Spleen (tissue), 13 donors: ENCODE measurements at places on chromosomes 3 and 15.
A peak's percentile ranks its signal among the peaks of the same experiment; 100 is the strongest.

- no peak for DNase-seq
Observed at GRCh38 chr15:88835119-88835518, 31.9 kb downstream of the ACAN start.

DNA sequence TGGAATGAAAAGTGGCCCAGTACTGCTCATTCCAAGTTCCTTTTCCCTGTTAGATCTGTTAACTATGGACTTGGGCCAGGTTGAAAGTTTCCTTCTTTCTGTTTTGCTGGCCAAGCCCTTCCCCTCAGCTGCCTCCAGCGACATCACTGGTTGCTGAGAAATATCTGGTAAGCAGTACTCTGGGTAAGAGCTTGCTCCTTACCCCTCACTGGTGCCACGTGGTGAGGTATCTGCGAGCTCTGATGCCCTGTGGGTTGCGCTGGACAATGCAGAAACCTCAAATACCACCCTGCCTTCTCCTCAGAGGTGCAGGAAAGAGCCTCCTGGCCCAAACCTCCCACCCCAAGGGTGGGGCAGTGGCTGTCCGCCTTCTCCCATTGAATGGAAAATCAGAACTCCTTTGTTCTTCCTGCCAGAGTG lies 42.9 kb upstream of the APH1B start:
- no peak for DNase-seq

GRCh38 chr3:183033746-183034145 lies 53.4 kb upstream of the DCUN1D1 start:
- DNase-seq, result no peak

- DNase-seq, result peak; percentile 87
Observed at GRCh38 chr3:47512416-47513124, 942 bp downstream of the ELP6 start.

GRCh38 chr3:159028706-159029105 lies 226.9 kb downstream of the MFSD1 start:
- DNase-seq, result no peak

GRCh38 chr3:187698499-187699399 lies 3.6 kb downstream of the RTP2 start:
- no peak for DNase-seq

DNA sequence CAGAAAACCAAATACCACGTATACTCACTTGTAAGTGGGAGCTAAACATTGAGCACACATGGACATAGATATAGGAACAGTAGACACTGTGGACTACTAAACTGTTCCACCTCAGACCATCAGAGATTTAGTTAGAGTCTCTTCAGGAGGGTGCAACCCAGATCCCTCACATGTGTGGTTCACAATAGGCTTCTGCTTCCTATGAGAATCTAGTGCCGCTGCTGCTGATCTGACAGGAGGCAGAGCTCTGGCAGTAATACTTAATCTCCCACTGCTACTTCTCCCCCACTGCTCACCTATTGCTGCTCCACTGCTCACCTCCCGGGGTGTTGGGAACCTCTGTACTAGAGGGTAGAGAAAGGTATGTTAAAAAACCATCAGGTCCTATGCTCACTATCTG lies 533.3 kb downstream of the NSUN3 start:
- DNase-seq, result no peak

- DNase-seq, result no peak
Observed at GRCh38 chr15:71747128-71748083, 62.9 kb upstream of the NR2E3 start.

DNA sequence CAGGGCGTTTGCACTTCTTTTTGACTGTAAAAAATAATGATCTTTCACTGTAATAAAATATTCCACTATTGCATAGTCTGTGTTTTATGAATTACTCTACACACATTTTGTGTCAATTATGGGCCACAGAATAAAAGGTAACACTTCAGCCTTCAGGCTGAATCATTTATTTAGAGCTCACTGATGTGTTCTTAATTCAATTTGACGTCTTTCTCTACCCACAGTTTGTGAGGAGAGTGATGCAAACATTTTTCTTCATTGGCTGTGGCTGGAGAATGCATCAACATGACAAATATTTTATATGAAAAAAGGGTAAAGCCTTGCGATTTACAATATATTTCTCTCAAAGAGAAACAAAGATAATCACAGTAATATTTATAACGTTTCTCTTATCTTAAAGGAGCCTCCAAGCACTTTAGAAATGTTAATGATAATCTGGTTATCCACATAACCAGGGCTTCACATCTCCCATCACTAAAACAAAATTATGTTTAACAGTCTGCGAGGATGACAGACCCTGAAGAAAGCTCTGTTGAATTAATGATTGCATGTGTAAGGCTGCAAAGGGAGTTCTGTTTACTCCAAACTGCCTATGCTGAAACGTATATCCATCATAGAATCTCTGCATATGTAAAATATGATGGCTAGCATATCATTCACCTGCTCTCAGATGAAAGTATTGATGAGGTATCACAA lies 951.3 kb downstream of the ZPLD1 start:
- no peak for DNase-seq

DNA sequence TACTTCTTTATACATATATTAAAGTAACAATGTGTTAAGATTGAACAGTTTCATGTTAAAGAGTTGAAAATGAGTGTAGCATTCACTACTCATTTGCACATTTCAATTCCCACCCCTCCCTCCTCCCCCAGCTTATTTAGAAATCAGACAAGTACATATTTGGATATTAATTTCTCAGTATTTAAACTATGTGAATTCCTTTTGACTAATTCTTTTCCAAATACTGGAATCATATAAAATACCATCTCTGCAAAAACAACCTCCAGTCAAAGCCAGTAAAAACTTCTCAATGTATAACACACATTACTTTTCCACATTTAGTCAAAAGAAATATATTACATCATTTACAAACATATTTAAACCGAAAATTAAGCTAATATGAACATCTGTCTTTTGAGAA lies 25.5 kb upstream of the SHC4 start:
- no peak for DNase-seq

DNA sequence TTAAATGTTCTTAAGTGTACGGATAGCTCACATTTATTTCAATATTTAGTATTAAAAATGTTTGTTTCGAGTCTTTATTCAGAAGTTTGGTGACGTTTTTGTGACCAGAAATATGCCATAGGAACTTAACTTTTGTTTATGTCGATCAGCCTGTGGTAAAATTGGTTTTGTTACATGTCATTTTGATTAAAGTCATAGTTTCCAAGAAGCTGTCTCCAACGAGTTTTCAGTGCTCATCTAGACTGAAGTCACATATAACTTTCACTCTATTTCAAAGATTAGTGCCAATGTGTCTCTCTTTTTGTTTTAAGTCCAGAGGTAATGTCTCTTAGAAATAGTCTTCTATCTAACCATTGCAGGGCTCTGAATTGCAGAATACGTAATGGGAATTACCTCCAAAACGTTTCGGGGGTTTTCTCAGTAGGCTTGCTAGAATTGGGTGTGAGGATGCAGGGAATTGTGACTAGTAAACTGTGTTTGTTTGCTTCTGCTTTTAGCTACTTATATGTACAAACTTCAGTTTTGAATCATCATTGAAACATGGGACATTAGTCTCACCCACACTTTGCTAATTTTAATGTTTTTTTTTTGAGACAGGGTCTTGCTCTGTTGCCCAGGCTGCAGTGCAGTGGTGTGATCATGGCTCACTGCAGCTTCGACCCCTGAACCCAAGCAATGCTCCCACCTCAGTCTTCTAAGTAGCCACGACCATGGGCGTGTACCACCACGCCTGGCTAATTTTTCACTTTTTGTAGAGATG lies 3.0 kb downstream of the BUB1B start:
- no peak for DNase-seq

GRCh38 chr15:31526916-31527690 lies 200.5 kb downstream of the KLF13 start:
- DNase-seq, result no peak

GRCh38 chr3:46138581-46138980 lies 69.5 kb downstream of the CCR1 start:
- no peak for DNase-seq

- peak; percentile 75 for DNase-seq
Observed at GRCh38 chr3:194306771-194307640, 44.1 kb downstream of the CPN2 start.

- no peak for DNase-seq
Observed at GRCh38 chr3:46868287-46868686, 5.0 kb upstream of the MYL3 start.

GRCh38 chr3:9316881-9317361 lies 45.9 kb upstream of the THUMPD3 start:
- DNase-seq, result no peak

DNA sequence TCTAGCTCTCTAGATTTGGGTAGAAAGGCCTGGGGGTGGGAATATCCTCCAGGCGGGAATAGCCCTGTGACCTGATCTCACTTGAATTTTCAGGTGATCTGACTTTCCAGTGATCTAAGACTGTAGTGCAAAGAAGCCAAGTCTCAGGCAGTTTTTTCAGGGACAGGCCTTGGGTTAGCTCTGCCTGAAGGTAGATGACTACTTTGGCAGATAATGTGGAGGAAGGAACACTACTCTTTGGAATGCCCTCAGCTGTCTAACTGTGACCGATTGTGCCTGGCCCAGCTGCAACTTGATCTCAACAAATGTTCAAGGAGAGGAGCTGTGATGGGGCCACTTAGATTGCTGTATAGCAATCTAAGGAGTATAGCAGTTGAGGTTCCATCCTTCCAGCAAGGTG lies 193.7 kb downstream of the TCF12 start:
- DNase-seq, result no peak

- DNase-seq, result no peak
Observed at GRCh38 chr3:183239046-183239445, 14.0 kb upstream of the B3GNT5 start.

DNA sequence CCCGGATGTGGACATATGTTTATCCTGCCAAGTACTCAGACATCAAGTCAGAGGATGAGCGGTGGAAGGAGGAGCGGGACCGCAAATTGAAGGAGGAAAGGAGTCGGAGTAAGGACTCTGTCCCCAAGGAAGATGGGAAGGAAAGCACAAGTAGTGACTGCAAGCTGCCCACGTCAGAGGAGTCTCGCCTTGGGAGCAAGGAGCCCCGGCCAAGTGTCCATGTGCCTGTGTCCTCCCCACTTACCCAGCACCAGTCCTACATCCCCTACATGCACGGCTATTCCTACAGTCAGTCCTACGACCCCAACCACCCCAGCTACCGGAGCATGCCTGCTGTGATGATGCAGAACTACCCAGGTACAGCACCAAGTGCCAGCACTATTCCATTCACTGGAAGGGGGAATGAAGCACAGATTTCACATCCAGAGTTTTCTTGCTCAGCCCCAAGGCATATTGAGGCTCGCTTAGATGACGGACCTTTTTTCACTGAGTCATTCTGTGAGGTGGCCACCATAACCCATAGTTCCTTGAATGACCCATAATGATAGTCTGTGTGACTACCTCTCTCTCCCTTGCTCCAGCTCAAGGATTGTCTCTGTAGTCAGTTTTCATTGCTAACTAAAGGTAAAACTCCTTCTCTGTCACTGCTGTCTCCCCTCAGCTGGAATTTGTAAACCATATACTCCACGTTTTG lies 97.1 kb downstream of the RBPMS2 start:
- DNase-seq, result no peak

DNA sequence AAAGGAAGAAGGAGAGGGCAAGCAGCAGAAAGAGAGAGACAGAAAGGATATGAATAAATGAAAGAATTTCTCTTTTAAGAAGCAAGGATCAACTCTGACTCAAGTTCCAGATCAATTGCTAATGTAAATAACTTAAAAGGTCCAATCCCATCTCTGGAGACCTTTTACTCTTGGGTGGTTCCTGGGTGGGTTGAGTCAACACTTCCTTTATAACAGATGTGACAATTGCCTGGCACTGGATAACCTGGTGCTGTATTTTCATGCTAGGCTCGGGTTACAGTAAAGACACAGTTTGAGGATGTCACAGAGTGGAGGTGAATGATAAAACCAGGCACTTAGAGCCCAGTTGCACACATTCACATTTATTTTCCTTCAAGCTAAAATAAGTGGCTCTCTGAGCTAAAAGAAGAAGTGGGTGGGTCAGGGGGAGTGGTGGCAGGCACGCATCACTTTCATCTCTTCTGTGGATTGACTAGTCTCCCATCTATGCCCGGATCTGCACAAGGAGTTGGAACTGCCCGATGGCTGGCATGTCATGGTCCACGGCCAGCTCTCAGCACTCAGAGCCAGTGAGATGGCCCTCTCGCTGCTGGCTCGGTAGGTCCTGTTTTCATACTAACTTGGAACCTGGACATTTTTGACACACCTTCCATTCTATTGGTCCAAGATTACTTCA lies 465.8 kb downstream of the FOXP1 start:
- DNase-seq, result no peak

DNA sequence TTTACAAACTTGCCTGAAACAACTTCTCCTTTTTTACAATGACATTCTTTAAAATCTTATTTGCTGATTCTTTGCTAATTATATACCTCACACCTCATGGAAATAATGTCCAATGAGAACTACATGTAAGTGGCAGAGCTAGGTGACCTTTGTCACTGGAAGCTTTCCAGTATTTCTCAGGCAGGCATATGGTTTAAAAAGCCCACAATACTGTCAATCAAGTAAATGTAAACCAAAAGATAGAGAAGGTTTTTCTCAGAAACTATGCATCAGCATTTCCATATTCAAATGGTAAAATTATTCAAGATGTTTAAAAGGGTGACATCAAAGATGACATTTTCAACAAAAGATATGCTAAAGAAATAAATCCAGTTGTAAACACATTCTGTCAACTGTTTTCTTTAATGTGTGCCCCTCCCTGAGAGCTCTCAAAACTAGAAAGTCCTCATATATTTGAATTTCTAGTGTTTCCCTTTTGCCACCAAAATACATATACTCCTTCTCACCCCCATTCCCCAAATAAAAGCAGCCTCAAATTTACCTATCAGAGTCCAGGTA lies 10.1 kb upstream of the STRIT1 start:
- DNase-seq, result no peak

DNA sequence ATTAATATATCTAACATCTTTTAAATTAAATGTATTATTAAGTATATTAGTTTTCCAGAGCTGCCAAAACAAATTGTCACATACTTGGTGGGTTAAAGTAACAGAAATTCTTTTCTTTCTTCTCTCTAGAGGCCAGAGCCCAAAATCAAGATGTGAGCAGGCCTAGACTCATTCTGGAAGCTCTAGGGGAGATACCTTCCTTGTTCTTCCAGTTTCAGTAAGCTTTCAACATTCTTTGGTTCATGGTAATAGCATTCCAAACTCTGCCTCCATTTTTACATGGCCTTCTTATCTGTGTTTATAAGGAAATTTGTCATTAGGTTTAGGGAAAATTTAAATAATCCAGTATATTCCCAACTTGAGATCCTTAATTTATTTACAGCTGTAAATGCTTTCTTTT lies 1054.6 kb upstream of the GBE1 start:
- no peak for DNase-seq

GRCh38 chr15:31367730-31368344 lies 41.2 kb downstream of the KLF13 start:
- DNase-seq, result peak; percentile 86

- no peak for DNase-seq
Observed at GRCh38 chr15:95591270-95591669, 739.2 kb upstream of the NR2F2 start.

DNA sequence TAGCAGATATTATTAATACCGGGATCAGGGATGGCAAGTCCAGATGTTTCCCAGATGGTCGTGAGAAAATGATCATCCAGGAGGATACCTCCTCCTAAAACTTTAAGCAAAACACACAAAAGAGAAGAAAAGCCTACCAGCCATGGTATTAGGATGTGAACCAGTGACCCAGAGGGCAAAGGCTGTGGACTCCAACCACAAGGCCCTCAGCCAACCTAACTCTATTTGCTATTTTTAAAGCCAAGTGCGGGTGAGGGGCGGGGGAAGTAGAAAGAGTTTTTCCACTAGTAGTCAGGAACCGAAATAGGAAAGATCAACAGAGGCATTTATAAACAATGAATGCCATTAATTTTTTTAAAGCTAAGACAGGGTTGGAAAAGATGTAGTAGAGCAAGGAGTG lies 77.4 kb downstream of the STAC start:
- no peak for DNase-seq
